ENCODE measurements at places on chromosomes 1 and 21. TPM values are rescaled to one million over a fixed set of nuclear protein-coding genes. Genes with fewer than 3 reads are reported as not detected.

GRCh38 chr1:235657269-235657668 is 7.7 kb upstream of the GNG4 start:
- no peak for DNase-seq

- DNase-seq: no peak
Measured at GRCh38 chr1:221712776-221713431, 29.0 kb downstream of the DUSP10 start.

Gene CHRM3
- not detected for total RNA-seq

- DNase-seq: no peak
Measured at GRCh38 chr1:84510668-84511067, 4.3 kb upstream of the GNG5 start.

GRCh38 chr1:117803318-117803717 is 126.1 kb downstream of the GDAP2 start:
- peak; percentile 50 for DNase-seq

DNA sequence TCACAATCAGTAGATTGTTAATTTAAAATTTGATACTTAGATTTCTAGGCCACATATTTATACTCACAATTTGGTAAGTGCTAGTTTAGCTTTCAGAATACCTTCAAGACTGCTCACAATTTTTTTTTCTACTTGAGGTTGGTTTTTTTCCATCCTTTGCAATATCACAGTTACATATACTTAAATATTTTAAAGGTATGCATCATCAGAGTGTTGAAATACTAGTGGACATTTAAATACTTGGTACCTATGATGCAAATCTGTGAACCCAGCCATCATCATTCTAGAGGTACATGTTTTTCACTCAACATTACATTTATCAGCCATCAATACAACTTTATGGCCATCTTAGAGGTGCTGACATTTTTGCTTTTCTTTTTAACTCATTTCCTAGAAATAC is 6.2 kb upstream of the LRRC40 start:
- no peak for DNase-seq

DNA sequence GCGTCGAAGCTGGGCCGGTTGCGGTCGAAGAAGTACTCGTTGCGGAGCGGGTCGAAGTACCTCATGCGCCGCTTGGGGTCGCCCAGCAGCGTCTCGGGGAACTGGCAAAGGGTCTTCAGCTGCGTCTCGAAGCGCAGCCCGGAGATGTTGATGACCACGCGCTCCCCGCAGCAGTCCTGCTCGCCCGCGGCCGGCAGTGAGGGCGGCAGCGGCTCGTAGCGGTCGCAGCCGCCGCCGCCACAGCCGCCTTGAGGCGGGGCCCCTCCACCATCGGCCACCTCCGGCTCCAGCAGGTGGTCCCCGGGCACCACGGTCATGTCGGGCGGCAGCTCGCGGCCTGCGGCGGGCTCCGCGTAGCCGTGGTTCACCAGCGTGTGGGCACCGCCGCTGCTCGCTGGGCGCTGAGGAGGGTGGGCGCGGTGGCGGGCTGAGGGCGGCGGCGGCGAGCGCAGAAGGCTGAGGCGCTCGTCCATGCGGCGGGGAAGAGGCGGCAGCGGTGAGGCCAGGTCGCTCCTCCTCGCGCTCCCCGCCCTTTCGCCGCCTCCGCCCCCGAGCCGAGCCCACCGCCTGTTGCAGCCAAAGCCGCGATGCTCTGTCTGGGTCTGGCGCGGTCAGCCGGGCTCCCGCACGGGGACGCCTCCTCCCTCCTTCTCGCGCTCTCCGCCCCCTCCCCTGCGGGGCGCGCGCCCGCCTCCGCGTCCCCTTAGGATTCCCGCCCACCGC is at the start of gene KCNA3:
TSS of gene KCNA3 (minus strand) at position 604 of the 723 bp plus-strand sequence. CDS start at position 473, 131 bp downstream.
- DNase-seq: no peak

DNA sequence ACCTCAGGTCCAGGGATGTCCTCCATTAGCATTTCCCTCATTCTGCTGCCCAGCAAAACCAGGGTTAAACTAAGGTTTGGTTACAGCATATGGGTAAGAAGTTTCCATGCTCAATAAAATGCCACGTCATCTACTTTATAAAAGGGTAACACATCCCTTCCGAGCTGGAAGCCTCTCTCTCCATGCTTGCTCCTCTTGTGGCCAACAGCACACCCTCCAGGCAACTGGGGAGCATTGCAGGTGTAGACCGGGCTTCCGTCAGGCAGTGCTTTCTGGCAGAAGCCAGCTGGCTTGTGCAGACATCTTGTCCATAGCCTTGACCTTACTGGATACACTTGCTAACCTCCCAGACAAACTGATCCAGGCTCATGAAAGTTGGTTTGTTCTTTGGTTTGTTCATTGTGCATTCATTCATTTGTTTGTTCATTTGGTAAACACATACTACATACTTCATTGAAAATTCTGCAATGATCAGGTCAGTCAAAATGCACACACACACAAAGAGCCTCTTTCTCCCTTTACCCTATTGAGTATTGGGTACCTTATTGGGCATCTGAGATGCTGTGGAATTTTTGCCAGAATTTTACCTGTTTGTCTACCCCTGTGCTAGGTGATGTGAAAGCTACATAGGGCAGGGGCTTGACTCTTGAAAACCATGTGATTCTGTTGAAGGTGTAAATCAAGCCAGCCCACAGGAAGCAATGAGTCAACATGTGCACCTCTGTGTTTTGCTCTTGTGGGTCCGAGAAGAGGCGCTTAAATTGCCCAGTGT is 422.8 kb downstream of the CAMTA1 start:
- peak; percentile 35 for DNase-seq

GRCh38 chr1:233869680-233870079 is 34.8 kb upstream of the SLC35F3 start:
- no peak for DNase-seq

DNA sequence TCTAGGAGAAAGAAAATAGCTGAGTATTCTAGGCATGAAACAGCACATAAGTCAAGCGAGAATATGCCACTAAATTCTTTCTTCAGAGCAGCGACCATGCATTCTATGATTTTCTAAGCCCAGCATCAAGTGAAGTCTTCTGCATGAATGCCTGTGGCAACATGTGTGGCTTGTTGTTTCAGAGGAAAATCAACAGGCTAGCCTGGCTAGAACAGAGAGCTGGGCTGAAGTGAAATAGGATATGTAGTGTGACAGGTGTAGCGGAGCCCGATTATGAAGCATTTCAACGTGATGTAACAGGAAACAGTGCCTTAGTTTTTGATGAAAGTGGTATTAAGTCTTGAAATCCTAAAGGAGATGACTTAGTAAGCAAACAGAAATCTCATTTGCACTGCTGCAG is 7.0 kb downstream of the CSDE1 start:
- no peak for DNase-seq

DNA sequence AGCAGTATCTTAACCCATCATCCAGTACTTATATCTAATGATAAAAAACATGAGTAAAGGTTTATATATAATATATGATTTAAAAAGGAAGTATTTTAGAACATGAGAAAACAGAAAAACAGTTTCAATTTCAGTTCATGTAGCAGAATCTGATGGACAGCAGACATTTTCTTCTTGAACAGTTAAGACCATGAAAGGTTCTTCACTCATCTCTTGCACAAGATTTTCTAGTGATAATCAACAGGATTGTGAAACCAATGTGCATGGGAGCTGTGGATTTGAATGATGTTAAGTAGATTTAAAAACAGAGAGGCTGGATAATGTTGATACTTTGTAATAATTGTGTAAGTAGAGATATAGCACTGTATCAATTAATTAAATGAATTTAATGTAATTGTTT is 1297.6 kb downstream of the BRINP3 start:
- DNase-seq: no peak

GRCh38 chr1:60342569-60342968 is 269.0 kb upstream of the C1orf87 start:
- no peak for DNase-seq

GRCh38 chr1:147168626-147169058 is 3.6 kb downstream of the PRKAB2 start:
- peak; percentile 57 for DNase-seq

DNA sequence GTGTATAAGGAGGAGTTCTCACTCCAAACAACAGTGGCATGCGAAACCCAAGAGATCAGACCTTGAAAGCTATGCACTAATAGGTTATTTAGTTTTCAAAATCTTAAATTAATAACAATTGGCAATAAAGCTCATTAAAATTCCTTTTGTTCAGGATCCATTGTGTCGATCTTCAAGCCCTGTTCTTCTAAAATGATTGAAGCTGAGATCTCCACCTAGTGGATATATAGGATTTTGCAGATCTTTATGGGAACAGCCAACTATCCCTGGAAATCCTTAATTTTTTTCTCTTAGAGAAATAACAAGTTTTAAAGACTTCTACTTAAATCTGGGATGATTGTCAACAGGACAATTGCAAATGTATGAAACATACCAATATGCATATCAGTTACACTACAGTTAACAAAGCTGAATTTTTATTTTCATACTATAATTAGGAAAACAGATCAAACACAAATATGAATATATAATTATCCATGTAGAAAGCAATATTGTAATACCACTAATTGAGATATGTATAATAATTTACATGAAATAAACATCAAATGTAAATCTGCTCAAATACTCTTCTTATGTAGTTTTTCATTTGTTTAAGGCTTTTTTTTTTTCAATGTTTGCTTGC is 43.3 kb downstream of the LRRC53 start:
- DNase-seq: peak; percentile 51

DNA sequence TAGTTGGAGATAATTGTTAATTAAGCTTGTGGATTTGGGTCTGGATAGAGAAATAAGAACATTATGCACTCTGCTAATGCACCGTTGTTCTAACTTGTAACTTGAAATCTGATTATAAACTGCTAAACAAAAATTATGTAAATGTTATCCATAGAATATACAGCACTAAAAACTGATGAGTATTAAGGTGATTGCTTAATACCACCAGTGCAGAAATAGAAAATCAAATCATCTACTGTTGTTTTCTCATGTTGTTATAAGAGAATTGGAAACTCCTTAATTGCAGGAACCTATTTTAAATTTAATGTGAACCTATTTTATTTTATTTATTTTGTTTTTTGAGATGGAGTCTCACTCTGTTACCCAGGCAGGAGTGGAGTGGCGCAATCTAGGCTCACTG is 125.7 kb downstream of the ITSN1 start:
- no peak for DNase-seq

DNA sequence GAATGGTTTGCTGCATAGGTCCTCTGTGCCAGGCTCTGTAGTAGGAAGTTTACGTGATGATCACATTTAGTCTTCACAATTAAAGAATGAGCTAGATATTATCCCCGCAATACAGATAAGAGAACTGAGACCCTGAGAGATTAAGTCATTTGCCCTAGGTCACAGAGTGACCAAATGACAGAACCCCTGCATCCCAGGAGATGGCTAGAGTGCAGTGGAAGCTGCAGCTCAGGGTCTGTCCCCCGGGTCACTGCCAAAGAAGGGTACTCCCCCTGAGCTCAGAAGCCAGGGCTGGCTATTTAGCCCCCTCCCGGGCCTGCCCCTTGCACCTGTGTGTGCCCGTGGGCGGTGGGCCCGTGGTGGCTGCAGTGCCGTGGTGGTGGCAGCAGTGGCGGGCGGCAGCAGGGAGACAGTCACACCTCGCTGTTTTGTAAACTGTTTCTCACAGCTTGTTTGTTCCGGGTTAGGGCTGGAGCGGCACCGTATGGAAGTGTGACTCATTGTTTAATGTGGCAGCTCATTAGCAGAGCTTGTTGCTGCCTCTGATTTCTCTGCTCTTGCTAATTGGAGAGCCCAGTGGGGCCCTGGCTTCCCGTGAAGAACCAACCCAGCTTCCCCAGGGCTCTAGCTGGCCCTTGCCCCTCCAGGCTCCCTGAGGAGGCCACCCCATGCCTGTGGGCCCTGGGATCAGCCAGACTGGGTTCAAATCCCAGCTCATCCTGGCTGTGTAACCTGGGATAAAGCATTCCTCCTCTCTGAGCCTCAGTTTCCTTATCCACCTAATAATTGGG is 19.3 kb upstream of the FOXO6 start:
- DNase-seq: no peak

DNA sequence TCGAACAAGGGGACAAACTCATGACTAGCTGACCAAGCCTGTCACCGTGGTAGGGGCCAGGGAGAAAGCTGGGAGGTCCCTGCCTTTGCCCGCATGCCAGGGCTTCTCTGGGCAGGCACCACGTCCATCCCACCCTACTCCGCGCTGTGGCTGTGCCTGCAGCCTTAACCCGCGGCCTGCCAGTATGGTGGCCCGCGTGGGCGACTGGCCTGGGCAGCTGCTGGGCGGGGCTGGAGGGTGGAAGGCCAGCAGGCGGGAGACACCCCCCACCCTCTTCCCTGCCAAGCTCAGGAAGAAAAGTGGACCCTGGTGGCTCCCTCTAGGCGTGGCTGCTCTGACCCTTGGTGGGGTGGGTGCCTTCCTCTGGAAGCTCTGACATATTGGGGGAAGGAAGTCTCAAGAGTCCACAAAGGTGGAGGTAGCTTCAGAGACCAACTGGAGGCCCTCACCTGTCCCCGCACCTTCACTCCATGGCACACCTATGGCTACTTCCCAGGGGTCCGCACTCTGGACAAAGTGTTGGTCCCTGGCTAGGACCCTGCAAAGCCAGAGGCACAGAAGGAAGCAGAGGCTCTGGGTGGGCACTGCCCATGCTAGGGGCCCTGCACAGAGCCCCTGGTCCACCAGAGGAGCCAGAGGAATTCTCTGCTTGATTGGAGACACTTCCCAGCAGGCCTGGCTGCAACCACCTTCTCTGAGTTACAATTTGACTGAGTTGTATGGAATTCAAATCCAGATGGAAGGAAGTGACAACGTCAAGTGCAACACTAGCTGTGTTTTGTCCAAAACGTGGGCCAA is 3.3 kb upstream of the SKI start:
- no peak for DNase-seq

Gene LRRC53
- not detected for total RNA-seq

- DNase-seq: no peak
Measured at GRCh38 chr1:37739222-37739621, 25.7 kb downstream of the EPHA10 start.

DNA sequence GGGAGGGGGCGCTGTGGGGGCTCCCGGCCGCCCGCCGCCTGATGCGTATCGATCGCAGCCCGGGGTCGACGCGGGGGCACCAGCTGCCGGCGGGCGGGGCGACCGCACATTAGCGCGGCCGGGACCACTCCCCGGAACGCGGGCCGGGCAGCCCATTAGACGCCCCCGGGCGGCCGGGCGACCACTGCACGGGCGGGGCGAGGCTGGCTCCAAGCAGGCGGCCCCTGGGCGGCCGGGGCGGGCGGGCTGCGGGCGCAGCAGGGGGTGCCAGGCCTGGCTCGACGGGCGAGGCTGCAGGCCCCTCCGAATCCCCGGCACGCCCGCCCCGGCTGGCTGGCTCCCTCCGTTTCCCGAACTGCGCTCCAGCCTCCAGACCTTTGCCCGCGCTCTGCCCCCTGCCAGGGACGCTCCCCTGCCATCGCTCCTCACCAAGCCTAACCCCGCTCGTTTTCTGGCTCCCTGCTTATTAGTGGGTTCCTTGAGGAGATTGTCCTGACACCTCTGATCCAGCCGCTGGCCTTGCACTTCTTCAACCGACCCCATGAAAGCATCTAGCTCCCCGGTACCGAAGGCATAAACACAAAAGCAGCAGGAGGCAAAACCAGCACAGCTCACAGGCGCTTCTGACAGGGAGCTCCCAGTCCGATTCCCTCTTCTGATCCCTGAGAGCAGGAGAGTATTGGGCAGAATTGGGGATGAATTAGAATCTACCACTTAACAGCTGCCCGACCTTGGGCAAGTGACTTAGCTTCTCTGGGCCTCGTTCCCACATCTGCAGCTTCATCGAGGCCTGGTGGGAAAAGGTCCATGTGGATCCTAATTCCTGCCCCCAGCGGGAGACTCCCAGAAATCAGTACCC is 92.6 kb upstream of the CASZ1 start:
- no peak for DNase-seq
